ENCODE measurements at places on chromosomes 16 and 17.

- DNase-seq: peak; percentile 96
Observed at GRCh38 chr17:31524926-31525800, 133.7 kb downstream of the RAB11FIP4 start.

DNA sequence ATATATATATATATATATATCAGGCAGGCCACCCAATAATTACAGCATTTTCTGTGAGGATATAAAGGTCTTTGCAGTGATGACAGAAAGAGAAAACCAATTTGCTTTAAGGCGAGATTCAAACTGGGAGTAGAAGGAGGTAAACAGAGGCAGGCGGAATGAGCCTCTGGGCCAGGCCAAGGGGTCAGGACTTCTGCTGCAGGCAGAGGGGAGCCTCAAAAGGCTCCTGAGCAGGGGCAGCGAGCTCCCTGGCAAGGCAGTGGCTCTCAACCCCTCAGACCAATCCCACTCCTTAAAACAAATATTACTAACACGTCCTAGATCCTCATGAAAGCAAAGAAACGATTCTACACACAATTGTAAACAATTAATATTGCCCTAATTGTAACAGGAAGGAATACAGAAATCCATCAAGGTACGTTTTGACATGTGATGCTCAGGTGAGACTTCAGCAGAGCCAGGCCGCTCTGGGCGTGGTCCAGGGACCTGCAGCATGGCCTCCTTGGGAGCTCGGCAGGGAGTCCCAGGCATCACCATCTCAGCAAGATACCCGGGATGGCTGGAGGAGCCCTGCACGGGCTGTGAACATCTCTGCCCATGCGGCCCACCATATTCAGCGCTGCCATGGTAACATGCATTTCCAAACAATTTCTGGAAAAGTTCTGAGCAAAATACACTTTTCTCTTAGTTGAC is 18.4 kb downstream of the FBXO31 start:
- no peak for DNase-seq

DNA sequence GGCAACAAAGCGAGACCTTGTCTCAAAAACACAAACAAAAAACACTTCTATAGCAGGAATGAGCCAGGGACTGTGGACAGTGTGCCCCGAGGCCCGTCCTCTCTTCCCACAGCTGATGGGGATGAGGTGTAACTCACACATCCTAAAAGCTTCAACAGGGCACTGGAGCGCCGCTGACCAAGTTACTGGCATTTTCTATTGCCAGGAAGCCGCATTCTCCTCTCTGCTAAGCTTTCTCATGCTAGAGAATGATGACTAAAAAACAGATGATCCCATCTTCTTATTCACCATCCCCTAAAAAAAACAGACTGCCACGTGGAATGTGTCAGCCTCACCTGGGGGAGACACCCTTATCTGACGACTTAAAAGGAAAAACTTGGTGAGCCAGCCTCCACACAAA is 16.3 kb downstream of the CARHSP1 start:
- no peak for DNase-seq

DNA sequence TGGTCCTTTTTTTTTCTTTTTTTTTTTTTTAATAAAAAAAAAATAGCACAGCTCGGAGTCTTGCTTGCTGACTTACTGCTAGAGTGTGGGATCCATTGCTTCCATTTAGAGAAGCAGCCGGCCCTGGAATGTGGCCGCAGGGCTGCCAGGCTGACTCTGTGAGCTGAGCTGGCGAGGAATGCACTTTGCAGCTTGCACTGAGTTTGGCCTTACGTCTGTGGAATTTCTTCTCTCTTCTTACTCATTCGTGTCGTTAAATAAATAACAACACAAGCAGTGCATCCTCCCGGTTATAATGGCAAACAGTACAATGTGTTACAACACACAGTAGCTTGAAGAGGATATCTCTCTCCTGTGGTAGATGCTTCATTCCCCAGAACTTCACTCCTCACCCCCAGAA is 69.2 kb downstream of the PRKCB start:
- peak; percentile 88 for DNase-seq

DNA sequence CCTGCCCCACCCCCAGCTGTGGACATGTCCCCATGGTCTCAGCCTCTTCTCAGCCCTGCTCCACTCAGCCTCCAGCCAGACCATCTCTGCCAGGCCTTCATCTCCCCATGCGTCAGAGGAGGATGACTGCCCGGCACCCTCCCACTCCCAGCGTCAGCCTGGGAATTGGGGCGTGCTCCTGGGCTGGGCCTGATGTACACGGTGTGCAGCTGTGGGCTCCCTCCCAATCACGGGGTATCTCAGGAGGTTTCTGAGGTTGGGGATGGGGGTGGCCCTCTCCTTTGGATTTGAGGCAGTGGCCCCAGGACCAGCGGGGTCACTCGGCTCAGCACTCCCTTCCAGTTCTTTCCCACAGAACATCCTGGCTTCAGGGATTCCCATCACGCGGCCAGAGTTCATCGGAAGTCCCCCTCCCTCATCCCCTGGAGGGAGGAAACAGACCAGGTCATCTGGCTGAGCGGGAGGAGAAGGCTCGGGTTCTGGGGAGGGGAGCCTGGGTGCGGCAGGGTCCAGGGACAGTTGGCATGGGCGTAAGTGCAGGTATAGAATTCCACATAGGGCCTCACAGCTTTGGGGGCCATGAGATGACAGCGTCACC is 36.9 kb downstream of the SOCS3 start:
- no peak for DNase-seq
